Right lung (tissue), 10 donors: ENCODE measurements at places on chromosomes 2 and 18. TPM values are rescaled to one million over a fixed set of nuclear protein-coding genes. Genes with fewer than 3 reads are reported as not detected.

The NT5DC4 gene
- polyA plus RNA-seq = not detected

The SERPINB7 gene
- not detected for polyA plus RNA-seq

- no peak for DNase-seq
Measured at GRCh38 chr18:37612524-37613252, 47.1 kb upstream of the CELF4 start.

DNA sequence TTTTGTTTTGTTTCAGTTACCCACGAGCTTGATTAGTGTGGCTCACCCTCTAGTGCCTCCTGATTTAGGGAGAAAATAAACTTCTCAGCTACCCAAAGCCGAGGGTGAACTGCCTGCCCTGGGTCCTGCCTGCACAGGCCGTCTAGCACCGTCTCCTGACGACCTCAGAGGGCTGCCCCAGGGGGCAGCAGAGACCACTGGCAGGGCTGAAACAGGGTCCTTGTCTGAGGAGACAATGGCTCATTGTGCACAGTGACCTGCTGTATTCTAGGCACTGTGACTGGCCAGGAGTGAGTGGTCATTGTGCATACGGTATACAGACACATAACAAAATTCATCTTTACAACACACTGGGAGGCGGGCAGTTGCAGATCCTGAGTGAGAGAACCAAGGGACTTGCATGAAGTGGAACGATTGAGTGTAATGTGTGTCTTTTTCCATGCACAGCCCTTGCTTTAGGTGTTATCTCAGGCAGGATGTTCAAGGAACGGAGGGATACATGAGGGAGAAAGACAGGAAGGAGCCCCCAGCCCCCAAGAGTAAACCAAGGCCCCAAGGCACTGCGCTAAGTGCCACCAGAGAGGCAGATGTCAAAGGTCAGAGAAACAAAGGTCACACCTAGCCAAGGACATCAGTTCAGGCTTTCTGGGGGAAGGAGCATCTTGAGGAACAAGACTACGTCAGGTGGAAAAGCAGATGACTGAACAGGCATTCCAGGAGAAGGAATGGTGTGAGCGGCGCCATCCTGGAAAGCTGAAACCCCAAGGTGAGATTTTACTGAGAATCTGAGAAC is 421.3 kb downstream of the LPIN1 start:
- DNase-seq = peak; percentile 21

DNA sequence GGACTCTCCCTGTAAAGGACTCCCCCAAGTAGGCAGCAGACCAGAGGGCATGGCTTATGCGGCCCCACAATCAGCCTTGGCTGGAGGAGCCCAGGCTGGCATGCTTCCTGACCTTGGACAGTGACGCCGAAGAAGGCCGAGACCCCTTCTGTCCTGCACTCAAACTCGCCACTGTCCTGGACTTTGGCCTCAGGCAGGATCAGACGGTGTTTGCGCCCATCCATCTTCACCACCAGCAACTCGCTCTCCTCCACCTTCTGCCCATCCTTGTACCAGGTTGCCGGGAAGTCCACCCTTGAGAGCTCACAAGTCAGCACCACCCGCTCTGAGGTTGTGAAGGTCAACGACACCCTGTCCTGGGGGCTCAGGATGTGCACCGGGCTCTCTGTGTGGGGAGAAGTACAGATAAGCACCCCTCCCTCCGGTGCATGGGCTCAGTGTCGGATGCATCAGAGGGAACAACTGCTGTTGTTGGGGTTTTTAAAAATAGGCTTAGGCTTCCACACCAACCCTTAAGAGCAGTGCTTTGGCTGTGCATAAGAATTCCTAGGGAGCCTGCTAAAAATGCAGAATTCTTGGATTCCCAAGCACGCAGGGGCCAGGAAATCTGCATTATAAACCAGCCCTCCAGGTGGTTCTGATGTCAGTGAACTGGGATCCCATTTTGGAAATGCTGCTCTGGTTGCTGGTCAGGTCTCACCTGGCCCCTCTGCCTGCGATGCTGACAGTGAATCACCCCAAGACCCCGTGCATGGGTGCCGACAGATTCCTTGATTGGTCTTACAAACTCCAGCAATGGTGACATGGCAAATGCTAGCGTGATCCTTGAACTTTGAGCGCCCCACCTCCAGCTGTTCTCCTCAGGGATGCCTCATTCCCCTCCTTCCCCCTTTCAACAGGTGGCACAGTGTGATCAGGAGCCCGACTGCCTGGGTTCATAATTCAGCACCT is 5.9 kb downstream of the OBSL1 start:
- DNase-seq = no peak

DNA sequence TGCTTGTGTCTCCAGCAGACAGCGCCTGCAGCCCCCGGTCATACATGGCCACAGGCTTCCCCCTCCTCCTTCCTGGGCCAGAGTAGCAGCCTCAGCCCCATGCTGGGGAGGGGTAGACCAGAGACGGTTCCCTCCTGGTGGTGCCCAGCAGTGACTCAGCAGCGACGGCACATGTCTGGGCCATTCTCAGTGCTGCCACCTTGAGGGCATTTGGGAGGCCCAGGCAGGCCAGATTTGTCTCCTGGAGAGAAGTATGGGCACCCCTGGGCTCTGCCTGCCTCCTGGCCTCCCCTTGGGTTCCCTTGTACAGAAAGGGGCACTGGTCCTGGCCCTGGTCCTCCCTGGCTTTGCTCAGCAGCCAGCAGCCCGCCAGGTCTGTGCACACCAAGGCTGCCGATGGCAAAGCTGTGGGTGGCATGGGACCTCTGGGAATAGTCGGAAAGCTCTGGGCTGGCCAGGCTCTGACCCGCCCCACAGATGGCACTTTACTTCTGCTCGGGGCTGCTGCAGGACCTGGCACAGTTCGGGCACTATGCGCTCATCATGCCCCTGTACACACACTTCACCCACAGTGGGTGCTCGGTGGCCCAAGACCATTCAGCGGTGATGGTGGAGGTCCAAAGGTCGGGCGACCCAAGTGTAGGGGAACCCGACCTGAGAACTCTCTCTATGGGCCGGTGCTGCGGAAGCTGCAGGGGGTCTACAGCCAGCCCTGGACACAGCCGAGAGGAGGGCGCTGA is 11.4 kb upstream of the ALPI start:
- DNase-seq = no peak
